Stimulated activated CD8-positive, alpha-beta memory T cell treated with anti-CD3 and anti-CD28 coated beads, Interleukin-15, amount 100 ng/mL, for 1 hour (primary cell): ENCODE measurements at places on chromosomes 2 and 18.

DNA sequence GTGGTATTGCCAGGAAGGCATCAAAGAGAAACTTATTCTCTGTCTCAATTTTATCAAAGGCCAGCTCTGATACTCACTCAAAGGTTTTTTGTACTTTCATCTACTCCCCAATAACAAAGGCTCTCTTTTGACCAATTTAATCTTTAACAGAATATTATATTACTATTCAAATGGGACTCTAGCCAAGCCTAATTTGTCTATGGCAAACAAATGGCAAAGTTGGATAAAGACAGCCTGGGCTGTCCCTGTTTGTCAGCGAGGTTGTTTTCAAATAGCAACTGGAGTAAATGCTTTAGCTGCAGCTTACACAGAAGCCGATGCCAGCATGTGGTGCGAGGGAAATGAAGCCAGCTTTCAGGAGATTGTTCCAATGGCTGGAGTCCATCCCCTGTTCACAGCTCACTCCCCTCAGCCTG, 80.1 kb upstream of the CTNNA2 start:
- DNase-seq = no peak

GRCh38 chr2:14524041-14524802, 108.3 kb upstream of the LRATD1 start:
- no peak for DNase-seq

GRCh38 chr2:134080386-134081089, 173.3 kb upstream of the MGAT5 start:
- DNase-seq = no peak

GRCh38 chr2:176755537-176756135, 457.0 kb upstream of the HNRNPA3 start:
- DNase-seq = no peak

- no peak for DNase-seq
Measured at GRCh38 chr18:69032009-69032408, 234.1 kb downstream of the CCDC102B start.

GRCh38 chr2:32009516-32010256, 1.1 kb downstream of the MEMO1 start:
- peak; percentile 15 for DNase-seq

GRCh38 chr2:98476192-98476868, 31.7 kb downstream of the INPP4A start:
- DNase-seq = no peak

DNA sequence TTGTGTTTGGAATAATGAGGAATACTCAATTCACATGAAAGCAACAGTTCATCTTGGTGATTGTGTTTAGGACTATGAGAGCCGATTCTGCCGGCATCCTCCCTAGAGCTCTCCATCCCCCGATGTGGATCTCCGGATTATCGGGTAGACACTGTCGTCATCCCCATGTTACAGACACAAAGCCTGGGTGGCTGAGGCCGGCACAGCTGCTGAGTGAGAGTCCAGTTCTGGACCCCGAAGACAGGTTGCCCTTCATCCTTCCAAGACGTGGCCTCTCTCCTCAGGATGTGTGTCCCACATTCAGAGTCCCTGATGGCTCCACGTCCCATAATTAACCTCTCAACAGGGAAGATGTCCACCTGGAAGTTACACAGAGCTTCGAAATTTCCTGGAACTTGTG, 129.3 kb downstream of the HDAC4 start:
- DNase-seq = no peak

DNA sequence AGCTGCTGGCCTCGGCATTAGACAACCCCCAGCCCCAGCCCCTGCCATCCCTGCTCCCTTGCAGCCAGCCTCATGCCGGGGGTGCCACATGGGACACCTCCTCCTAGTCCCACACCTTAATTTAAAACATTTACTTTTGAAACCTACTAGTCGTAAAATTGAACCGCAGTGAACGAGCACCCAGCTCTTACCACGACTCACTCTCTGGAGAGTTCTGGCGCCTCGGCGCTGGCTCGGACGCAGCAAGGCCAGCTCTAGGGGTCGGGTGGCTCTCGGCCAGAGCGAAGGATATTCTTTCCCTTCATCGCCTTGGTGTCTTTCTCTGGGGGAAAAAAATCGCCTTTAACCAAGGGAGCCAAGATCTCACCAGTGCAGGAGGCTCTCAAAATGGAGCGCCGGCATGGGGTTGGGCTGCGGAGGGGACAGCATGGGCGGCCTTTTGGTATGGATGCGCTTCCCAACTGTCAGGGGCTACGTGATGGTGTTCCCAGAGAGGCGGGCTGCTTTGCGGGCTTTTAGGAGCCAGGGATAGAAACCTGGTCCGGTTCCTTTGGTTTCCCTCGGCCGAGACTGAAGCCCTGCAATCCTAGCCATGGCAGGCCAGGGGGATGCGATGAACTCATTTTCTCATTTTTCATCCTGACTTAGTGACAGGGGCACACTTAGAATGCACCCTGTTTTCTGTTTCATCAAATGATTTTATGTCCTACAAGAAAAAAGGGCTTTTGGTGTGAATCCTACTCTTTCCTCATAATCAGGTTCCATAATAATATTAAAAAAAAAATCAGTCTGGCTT, 2.0 kb downstream of the HPCAL1 start:
- no peak for DNase-seq

DNA sequence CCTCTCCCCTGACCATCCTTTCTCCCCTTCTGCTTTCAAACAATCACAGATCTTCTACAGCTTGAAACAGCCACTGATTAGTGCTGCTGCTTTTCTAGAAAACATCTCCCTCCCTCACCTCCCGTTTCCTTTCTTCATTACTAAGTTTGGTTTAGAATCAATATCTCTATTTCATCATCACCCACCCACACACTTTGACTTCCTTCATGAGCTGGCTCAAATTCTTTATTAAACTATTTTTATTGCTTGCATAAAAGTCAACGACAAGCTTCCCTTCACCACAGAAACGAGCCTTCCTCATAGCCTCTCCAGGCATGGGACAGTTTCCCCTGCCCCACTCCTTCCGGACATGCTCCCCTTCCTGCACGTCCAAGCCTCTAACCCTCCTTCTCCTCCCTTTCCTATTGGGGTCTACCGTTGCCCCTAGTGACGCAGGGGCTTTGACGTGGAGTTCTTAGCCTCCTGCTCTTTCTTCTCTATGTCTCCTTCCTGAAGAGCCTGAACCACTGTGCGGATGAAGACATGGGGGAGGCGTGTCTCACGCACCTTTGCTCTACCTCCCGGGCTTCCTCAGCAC, 172.0 kb downstream of the AFF3 start:
- DNase-seq = no peak

DNA sequence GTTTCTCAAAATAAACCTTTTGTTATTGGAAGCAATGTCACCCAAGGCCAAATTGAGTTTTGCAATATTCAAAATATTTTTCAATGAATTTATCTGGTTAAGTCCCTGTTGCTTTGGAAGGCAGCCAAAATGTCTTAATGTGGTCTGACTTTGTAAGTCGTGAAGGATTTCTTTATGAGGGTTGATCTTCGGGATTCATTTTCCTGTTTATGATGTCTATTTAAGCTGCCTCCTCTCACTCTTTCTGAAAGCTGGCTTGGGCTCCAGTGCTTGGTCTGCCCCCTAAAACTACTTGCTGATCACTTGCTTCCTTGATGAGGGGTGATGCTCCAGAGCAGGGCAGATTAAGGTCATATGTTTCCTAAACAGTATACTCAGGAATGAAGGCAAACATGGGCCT, 141.1 kb downstream of the ANTXR1 start:
- DNase-seq = no peak

DNA sequence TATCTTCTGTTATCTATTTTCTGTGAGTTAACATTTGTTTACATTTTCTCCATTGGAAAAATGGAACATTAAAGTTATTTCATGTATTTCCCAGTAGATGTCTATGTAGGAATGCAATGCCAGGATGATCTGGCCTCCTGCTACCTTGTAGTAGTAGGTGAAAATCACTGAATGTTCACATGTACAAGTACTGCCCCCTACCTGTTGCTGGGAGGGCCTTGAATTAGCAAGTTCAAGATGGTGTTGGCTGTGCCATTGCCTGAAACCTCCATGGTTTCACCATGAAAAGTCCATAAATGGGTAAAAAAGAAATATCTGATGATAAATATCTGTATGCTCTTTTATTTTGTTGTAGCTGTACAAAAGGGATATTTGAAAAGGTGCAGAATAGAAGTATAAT, 30.7 kb downstream of the XRCC5 start:
- no peak for DNase-seq

DNA sequence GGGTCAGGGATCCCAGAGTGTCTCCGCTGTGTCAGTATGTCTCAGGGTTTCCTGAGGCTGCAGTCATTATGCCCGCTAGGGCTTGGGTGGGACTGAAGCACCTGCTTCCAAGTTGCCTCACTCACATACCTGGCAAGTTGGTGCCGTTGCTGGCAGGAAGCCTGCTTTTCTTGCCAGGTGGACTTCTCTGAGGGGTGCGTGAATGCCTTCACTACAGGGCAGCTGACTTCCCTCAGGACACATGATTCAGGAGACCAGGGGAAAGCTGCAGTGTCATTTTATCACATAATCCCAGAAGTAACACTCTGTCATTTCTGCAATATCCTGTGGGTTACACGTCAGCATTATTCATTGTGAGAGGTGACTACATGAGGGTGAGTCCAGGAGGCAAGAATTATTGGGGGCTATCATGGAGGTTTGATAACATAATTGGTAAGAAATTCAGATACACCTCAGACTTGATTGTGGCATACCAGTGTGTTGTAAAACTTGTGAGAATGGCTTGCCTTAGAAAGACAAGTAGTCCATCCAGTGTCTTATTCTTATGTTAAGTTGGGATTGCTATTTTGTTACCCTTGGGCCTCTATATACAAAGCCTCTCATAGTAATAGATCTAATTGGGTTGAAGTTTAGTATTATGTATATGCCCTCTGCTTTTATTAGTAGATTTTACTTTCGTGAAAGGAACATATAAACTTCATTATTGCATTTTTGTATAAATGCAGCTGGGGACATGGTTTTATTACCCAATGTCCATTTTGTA, 44.1 kb downstream of the NEDD4L start:
- no peak for DNase-seq

- DNase-seq = no peak
Measured at GRCh38 chr2:227351639-227352038, 26.6 kb downstream of the MFF start.

- DNase-seq = no peak
Measured at GRCh38 chr2:232146294-232146693, 184.8 kb downstream of the DIS3L2 start.

GRCh38 chr2:17136231-17136630, 382.0 kb downstream of the RAD51AP2 start:
- no peak for DNase-seq

GRCh38 chr2:46779447-46779941, 136.1 kb downstream of the MCFD2 start:
- no peak for DNase-seq

DNA sequence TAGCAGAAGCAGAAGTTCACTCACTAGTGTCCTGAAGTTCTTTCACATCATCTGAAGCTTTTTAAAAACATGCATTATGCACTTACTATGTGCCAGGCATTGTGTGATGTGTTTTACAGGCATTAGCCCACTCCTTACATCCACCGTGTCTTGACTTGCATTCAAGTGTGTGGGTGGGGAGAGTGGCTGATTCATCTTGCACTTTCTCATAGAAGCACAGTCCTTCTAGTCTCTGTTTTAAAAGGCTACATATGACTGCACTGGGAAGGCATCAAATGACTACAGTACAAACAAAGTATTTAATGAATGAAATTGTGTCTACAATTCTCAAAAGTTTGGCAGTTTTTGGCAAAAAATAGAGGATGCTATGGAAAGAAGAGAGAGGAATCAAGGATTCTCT, 21.6 kb upstream of the DSC3 start:
- DNase-seq = no peak

- DNase-seq = no peak
Measured at GRCh38 chr2:68744366-68744912, 9.8 kb downstream of the ARHGAP25 start.

DNA sequence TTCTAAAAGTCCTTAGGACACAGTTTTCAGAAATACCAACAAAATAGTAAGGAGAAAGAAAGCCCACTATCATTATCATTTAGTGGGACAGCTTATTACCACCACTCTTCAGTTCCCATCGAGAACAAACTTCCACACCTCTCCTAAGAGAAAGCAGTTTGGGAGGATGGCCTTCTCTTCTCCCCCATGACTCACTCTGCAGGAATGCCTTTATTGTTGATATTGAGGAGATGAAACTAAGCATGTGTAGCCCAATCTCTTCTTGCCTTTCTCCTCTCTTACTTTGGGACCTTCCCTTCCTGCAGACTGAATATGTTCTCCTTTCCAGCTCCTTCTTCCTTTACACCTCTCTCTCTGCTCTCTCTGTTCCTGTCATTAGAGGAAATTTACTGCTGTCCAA, 30.0 kb upstream of the ERMN start:
- DNase-seq = no peak

DNA sequence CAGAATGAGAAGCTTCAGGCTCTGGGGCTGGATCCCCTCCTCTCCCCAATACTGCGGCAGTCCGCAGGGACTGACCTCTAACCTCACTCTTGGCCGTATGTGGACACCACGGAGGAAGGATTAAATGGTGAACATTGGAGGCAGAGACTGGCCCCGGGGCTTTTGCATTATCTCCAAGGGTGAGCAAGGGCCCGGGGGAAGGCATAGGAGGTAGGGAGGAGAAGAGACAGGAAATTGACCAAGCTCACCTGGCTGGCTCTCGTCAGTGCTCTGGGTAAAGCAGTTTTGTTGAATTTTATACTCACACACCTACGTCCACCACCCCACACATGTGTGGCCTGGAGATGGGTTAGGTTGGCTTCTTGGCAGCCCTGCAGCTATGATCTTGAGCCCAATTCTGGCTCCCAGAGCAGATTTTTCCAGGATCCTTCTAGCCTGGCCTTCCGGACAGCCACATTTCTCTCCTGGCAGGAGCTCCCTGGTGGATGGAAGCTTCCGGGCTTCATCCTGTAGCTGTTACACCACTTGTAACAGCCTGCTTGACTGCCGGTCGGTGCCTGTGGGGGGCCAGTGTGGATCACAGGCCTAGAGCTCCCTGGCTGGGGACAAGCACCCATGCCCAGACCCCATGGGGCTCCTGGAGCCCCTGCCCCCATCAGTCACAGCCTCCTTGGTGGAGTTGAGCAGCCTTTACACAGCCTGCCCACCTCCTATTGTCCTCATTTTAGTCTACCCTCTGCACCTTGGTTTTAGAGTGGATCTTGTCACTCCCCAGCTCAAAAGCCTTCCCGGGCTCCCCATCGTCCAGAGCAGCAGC, 7.6 kb downstream of the ITM2C start:
- DNase-seq = no peak

GRCh38 chr2:115796078-115796477, 1353.6 kb downstream of the DPP10 start:
- DNase-seq = no peak

GRCh38 chr2:47903781-47904490, 2.4 kb downstream of the FBXO11 start:
- no peak for DNase-seq

- DNase-seq = no peak
Measured at GRCh38 chr2:85718009-85718391, 23.8 kb downstream of the GNLY start.

DNA sequence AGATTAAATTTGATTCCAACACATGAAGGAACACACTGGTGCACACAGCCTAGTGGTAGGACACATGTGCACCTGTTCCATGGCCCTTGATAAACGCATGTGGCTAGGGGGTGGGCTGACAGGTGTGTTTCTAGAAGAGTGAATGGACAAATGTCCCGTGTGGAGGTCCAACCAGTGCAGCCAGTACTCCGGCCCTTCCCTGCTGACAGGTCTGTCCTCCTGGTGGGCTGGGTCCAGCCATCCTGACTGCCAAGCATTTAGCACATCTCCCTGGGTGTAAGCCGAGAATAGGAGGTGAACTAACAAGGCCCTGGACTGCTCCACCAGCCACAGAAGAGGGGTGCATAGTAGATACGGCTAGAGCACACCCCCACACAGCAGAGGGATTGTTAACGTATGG, 258.7 kb upstream of the RAB6C start:
- no peak for DNase-seq
